ENCODE measurements at places on chromosomes 7 and 10.

DNA sequence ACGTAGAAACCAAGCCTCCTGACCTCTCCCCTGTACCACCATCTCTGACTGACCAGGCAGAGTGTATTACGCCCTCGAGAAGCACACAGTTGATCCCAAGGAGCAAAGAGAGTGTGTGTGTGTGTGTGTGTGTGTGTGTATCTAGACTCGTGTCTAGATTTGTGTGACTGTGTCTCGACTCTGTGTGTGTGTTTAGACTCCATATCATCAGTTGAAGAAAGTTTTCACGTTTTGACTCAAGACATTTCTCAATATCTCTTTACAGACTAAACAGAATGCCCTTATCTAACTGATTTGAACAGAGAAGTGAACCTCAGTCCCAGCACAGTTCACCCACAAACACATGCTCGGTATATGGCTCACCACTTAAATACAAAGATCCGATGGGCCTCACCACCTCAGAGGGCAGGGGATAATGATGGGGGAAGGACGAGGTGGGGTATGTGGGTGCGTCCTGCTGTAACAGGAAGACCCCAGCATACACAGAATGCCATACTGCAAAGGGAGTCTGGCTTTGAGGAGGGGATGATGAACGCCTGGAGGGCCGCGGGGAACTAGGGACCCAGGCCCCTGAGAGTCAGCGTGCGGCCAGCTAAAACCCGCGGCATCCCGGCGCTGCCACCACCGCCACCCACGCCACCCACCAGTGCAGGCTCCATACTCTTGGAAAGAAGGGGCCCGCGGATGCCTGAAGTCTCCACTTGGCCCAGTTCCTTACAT lies 780 bp downstream of the ALDH18A1 start:
- H3K4me1 ChIP-seq: peaks cover 25% of the 10 kb centered on the region
- H3K36me3 ChIP-seq: peaks cover 32% of the 10 kb centered on the region
- H3K4me3 ChIP-seq: peak overlapping the region; percentile 93
- DNase-seq: peak; percentile 51
- no peaks in the 10 kb centered on the region for H3K27me3 ChIP-seq

DNA sequence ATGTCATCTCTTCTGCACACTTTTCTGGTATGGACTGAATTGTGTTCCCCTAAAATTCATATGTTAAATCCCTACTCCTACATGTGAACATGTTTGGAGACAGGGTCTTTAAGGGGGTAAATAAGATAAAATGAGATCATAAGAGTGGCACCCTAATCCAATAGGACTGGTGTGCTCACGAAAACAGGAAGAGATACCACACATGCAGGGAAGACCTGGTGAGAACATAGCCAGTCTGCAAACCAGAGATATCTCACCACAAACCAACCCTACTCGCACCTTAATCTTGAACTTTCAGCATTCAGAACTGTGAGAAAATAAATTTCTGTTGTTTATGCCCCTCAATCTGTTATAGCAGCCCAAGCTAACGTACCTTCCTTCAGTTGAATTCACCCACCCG lies 51.8 kb downstream of the VWDE start:
- H3K4me3 ChIP-seq: no peak overlapping the region
- no peak overlapping the region for H3K27ac ChIP-seq
- H3K4me1 ChIP-seq: no peaks in the 10 kb centered on the region
- no peaks in the 10 kb centered on the region for H3K36me3 ChIP-seq
- no peaks in the 10 kb centered on the region for H3K27me3 ChIP-seq
- DNase-seq: no peak

DNA sequence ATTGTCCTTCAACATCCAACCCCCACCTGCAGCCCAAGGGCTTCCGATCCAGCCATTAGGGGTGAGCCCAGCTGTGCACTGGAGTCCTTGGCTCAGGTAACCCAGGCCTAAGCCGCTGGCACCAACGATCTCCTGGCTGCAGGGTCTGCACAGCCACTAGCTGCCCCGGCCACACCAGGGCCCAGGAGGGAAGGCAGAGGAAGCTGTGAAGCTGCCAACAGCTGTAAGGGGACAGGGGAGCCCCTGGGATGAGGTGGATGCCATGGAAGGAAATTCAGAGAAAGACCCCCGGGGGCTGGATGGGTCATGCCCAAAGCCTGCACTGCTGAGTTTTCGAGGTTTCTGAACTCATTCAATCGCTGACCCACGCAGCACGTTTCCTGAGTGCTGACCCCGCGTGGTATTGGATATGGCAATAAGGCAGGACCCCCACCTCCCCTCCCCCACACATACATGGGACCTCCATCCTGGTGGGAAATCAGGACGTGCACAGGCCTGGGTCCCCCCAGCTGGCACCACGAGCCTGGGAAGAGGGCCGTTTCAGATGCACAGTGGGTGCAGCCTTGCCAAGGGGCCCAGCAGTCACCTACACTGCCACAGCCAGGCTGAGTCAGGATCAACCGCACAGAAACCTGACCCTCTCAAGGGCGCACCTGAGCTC lies 170.3 kb downstream of the DIP2C start:
- H3K27me3 ChIP-seq: peaks cover 3% of the 10 kb centered on the region
- no peak for DNase-seq
- H3K4me3 ChIP-seq: no peak overlapping the region
- H3K27ac ChIP-seq: no peak overlapping the region
- no peaks in the 10 kb centered on the region for H3K36me3 ChIP-seq

GRCh38 chr7:40380111-40380510 lies 245.3 kb downstream of the SUGCT start:
- no peaks in the 10 kb centered on the region for H3K36me3 ChIP-seq
- H3K27ac ChIP-seq: no peak overlapping the region
- H3K27me3 ChIP-seq: no peaks in the 10 kb centered on the region
- H3K4me1 ChIP-seq: no peaks in the 10 kb centered on the region
- no peak overlapping the region for H3K4me3 ChIP-seq

GRCh38 chr10:129648856-129649255 lies 181.8 kb downstream of the MGMT start:
- no peaks in the 10 kb centered on the region for H3K36me3 ChIP-seq
- no peak overlapping the region for H3K4me3 ChIP-seq
- no peak overlapping the region for H3K27ac ChIP-seq
- H3K27me3 ChIP-seq: no peaks in the 10 kb centered on the region

DNA sequence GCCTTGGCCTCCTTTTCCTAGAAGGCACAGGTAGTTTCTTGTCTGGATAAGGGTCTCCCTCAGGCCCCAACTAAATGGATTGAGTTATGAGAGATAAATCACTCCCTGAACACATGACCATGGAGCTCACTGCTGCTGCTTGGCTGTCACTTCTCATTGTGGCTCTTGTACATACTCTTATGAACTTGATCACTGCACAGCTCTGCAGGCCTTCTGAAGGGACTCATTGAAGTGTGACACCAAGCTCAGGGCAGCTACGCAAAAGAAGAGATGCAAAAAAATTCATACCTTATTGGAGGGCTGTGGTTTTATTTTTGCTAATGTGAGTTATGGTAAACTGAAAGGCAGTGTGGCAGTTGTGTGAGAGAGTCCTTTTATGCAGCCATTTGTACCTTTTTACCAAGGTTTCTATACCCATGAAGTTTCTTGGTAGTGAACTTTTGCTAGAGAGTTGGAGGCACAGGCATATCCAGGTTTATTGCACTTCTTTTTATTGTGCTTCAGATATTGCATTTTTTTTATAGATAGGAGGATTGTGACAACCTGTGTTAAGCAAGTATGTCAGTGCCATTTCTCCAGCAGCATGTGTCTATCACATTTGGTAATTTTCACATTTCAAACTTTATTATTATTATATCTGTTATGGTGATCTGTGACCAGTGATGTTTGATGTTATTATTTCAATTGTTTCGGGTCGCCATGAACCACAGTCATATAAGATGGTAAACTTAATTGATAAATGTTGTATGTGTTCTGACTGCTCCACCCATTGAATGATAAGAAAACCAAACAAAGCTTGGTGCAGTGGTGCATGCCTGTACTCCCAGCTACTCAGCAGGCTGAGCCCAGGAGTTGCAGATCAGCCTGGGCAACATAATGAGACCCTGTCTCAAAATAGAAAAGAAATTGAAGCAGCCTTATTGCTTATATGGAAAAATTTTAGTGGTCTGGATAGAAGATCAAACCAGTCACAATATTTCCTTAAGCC lies 100.6 kb downstream of the LRRC4 start:
- no peak overlapping the region for H3K27ac ChIP-seq
- H3K27me3 ChIP-seq: no peaks in the 10 kb centered on the region
- H3K4me1 ChIP-seq: peaks cover 6% of the 10 kb centered on the region
- no peak overlapping the region for H3K4me3 ChIP-seq
- no peak for DNase-seq

- H3K4me3 ChIP-seq: no peak overlapping the region
- H3K4me1 ChIP-seq: no peaks in the 10 kb centered on the region
- H3K36me3 ChIP-seq: no peaks in the 10 kb centered on the region
- H3K27ac ChIP-seq: no peak overlapping the region
- peaks cover 20% of the 10 kb centered on the region for H3K27me3 ChIP-seq
These were observed 7.5 kb downstream of the SORBS1 start for GRCh38 chr10:95553674-95554073.

DNA sequence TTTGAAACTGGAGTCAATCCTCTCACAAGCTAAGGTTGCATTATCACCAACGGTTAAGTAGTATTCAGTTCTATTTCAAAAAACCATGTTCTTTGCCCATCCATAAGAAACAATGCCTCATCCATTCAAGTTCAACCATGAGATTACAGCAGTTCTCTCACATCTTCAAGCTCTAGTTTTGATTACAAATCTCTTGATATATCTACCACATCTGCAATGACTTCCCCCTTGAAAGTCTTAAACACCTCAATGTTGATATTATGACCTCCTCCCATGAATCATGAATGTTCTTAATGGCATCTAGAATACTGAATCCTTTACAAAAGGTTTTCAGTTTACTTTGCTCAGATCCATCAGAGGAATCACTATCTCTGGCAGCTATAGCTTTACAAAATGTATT lies 81.8 kb downstream of the JMJD1C start:
- DNase-seq: no peak
- peaks cover 5% of the 10 kb centered on the region for H3K36me3 ChIP-seq
- H3K4me1 ChIP-seq: peaks cover 34% of the 10 kb centered on the region
- H3K27ac ChIP-seq: no peak overlapping the region

DNA sequence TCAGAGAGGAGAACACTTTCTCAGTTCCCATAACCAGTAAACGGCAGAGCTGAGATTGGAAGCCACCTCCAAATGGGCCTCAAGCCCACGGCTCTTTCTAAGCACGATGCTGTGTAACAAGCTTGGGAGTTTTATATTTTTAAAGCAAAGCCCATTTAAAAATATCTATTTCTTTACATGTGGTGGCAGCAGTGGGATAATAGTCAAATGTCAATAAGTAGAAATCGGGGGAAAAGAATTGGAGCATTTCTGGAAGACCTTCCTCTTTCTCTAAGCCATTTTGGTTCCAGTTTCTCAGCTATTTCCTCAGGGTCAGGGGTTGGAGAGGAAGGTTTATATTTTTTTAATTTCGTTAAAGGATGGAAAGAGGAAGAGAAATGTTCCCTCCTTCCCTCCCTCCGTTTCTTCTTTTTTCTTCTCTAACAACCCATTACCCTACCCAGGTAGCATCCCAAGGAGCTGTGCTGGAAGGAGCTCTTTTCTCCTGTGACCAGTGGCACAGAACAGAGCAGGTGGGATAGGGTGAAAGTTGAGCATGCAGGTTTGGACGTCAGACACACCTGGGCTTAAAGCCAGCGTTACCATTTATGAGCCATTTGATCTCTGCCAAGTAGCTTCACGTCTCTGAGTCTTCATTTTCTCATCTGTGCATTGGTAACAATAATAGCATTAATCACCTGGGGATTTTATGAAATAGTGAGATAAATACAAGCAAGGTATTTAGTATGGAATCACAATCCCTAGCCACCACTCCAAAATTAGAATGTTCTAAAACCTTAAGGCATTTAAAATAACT lies 515.7 kb downstream of the RPS24 start:
- no peaks in the 10 kb centered on the region for H3K36me3 ChIP-seq
- H3K27ac ChIP-seq: no peak overlapping the region
- no peak overlapping the region for H3K4me3 ChIP-seq
- H3K4me1 ChIP-seq: peaks cover 2% of the 10 kb centered on the region
- H3K27me3 ChIP-seq: peaks cover 7% of the 10 kb centered on the region

GRCh38 chr7:105209870-105210269 lies 178.9 kb downstream of the SRPK2 start:
- no peaks in the 10 kb centered on the region for H3K27me3 ChIP-seq
- no peak overlapping the region for H3K4me3 ChIP-seq
- H3K36me3 ChIP-seq: peaks cover 1% of the 10 kb centered on the region
- H3K27ac ChIP-seq: no peak overlapping the region

DNA sequence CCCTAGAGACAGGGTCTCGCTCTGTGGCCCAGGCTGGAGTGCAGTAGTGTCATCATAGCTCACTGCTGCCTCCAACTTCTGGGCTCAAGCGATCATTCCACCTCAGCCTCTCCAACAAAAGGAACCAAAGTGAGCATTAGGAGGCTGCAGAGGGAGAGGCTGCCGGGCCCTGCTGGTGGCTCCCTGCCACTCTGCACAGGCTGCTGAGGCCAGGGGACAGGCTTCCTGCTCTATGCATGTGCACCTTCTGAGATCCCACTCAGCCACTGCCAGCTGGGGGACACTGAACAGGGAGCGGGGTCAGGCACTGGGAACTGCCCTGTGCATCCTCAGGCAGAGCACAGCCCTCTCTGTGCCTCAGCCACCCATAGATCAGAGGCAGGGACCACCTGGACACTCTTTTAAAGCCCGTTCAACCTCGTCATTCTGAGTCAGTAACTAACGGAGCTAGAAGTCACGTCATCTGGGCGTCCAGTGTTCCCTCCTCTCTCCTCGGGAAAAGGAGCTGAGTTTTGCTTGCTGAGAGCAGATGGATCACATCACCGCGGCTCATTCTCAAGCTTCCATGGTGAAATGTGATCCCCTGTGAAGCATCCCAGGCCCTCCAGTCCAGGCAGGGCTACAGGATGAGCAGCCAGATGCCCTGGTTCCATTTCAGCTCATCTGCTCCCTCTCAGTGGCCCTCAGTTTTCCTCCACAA lies 109.6 kb downstream of the MYL10 start:
- H3K27ac ChIP-seq: no peak overlapping the region
- H3K4me3 ChIP-seq: no peak overlapping the region
- no peak for DNase-seq
- H3K36me3 ChIP-seq: no peaks in the 10 kb centered on the region
- H3K27me3 ChIP-seq: peaks cover 4% of the 10 kb centered on the region

DNA sequence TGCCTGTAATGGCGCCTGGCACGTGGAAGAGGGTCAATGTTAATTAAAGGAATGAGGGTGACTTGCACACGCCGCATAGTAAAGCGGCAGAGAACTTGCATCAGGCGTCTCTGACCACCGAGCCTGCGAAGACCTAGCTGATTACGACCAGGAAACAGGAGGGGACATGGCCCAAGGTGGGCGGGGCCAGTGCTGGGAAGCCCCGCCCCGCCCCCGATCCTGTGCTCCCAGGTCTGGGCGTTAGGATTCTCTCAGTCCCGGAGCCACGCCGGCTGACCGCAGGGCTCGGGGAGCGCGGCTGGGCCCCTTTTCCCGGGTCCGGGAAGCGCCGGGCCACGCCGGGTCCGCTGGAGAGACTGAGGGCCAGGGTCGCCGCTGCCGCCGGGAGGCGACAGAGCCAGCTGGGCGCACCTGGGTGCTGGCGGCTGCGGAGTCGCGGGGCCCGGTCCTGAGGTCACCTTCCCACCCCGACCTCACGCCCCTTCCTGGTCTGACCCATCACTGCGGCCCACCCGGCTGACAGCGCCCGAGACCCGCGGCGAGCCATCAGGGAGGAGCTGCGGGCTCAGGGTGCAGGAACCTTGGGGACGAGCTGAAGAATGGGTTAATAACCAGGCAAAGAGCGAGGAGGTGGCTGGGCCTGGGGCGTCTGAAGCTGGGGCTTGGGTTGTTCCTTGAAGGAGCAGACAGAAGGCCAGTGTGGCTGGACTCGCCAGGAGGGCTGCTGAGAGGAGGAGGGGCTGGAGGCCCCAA lies 23.0 kb upstream of the GRID1 start:
- H3K27me3 ChIP-seq: peaks cover 51% of the 10 kb centered on the region
- peaks cover 4% of the 10 kb centered on the region for H3K4me1 ChIP-seq
- DNase-seq: no peak
- no peak overlapping the region for H3K27ac ChIP-seq
- H3K36me3 ChIP-seq: no peaks in the 10 kb centered on the region

GRCh38 chr10:76210211-76210610 lies 778.8 kb downstream of the LRMDA start:
- H3K4me1 ChIP-seq: no peaks in the 10 kb centered on the region
- H3K27ac ChIP-seq: no peak overlapping the region
- H3K27me3 ChIP-seq: no peaks in the 10 kb centered on the region

All from T-helper 2 cell treated with Interferon-gamma antibody and Interleukin-4, amounts not matched to agents 5 μg/mL and 100 μg/mL, for 36 hours (primary cell).